Stimulated activated CD8-positive, alpha-beta memory T cell treated with anti-CD3 and anti-CD28 coated beads, Interleukin-4, amount 100 ng/mL, for 24 hours (primary cell): ENCODE measurements at places on chromosomes 7 and 10.

DNA sequence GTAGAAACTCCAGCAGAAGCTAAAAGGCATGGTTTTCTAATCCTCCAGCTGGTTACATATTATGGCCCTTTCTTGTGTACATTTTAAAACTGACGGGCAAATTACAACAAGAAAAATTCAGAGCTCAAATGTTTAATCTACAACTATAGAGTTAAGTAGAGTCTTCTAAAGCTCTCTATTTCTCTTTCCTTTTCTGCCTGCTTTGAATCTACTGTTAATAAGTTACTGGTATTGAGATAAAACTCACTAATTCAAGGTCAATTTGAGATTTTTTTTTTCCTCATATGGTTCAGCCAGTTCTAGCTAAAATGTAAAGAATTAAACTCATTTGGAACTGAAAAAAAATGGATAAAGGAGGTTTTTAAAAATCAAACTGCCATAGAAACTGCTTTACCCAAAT is 1.6 kb upstream of the PRSS37 start:
- no peak for DNase-seq

DNA sequence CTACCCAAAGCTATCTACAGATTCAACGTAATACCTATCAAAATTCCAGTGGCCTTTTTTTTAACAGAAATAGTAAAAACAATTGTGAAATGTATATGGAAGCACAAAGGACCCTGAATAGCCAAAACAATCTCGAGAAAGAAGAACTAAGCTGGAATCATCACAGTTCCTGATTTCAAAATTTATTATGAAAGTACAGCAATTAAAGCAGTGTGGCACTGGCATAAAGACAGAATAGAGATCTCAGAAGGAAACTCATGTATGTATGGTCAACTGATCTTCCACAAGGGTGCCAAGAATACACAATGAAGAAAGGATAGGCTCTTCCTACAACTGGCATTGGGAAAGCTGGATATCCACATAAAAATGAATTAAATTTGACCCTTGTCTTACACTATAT is 23.2 kb downstream of the PNLIPRP3 start:
- no peak for DNase-seq

DNA sequence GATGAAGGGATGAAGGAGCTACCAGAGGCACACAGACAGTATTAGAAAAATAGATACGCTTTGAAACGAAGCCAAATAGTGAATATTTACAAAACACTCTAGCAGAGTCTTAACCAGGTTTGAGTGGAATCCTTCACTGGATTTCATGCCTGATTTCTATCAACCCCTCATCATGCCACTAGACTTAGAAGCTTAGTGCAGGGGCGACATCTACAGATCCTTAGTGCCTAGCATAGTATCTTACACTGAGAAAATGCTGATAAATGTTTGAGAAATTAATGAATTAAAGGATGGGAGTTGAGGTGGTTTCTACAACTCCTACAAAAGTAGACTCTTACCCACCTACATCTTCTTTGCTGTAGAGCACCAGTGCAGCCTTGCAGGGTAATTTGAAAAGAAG is 54.7 kb upstream of the CCNJ start:
- DNase-seq: no peak

GRCh38 chr10:35505241-35505873 is 99.8 kb upstream of the GJD4 start:
- no peak for DNase-seq

DNA sequence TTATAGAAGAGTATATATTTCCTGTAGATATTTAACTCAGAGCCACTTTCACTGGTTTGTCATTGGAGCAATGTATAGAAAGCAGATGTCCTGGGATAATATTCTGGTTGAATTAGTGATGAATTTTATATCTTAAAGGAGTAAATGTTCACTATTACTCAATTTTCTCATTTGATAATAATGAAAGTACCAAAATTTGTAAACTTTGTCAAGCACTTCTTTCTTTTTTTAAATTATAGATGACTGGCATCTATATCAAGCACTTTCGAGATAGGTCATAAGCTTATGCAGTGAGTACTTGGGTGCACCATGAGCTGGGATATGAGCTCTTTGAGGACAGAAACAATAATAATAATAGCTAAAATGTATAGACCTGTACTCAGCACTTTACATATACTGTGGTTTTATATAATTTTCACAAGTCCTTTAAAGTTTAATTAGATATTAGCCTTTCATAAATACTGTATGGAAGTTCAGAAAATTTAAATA is 11.3 kb downstream of the RSBN1L start:
- DNase-seq: no peak

DNA sequence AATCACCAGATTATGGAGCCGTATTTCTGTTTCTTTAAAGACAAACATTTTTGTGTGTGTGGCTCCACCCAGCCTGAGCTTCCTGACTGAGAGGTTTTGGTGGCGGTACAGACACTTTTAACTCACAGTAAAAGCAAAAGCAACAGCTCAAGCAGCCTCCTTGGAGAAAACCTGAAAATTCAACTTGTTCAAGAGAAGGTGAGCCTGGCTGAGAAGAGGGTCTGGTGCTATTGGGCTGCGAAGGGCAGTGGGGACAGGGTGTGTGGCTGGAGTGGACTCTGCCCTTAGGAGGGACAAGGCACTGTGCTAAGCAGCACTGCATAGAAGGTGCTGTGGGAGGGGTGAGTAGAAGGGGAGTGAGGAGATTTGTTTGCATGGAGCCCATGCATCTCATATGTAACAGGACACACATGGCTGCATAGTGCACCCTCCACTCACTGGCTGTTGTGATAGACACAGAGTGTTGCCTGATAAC is at the start of gene GIMAP7:
Gene GIMAP7, plus strand, starts transcription at position 125 of the 475 bp plus-strand sequence. CDS start 5,103 bp downstream, outside the sequence.
- peak; percentile 33 for DNase-seq

- no peak for DNase-seq
Observed at GRCh38 chr10:101568054-101568745, 19.9 kb downstream of the POLL start.

GRCh38 chr10:99709480-99710229 is 22.3 kb downstream of the COX15 start:
- DNase-seq: no peak

DNA sequence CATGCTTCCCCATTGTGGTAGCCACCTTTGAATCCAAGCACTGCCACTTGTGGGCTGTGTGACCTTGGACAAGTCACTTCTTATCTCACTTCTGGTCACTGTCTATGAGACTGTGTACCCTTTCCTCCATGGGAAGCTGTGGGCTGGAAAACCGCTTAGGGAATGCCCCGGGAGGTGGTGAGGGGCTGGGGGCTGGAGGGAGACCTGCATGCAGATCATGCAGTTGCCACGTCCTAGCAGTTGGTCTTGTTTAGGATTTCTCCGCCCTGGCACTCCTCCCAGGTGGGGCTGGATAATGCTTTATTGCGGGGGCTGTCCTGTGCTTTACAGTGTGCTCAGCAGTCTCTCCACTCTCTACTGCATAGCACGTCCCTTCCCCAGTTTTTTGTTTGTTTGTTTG is 62.9 kb upstream of the OPN4 start:
- DNase-seq: no peak

- DNase-seq: no peak
Observed at GRCh38 chr7:128398016-128398840, 11.6 kb downstream of the IMPDH1 start.

GRCh38 chr10:26969145-26969926 is 108.6 kb upstream of the ABI1 start:
- DNase-seq: no peak

DNA sequence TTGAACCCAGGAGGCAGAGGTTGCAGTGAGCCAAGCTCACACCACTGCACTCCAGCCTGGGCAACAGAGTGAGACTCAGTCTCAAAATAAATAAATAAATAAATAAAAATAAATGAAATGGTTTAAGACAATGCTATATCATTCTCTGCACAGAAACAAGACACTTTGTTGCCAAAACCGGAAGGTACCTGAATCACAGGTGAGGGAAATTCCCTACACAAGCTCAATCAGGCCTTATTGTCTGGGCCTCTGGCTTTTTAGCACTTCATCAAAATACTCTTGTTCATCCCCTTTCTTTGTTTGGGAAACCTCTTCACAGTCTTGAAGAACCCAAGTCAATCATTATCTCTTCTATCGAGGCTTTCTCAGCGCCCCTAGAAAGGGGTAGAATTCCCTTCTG is 166.1 kb upstream of the NPSR1 start:
- no peak for DNase-seq

DNA sequence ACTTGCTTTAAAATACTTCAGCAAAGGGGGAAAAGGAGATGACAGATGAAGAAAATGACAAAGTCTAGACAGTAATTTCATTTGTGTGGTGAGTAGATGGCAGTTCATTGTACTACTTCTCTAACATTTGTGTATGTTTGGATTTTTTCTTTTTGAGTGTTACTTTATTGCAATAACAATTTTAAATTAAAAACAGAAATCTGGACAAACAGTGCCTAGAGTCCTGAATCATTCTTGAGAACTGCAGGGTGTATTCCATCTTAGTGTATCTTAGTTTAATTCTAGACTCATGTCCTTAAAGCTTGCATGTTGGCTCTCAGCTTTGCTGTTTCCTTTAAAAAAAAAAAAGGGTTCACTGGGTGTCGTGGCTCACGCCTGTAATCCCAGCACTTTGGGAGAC is 31.1 kb downstream of the HOXA1 start:
- no peak for DNase-seq

DNA sequence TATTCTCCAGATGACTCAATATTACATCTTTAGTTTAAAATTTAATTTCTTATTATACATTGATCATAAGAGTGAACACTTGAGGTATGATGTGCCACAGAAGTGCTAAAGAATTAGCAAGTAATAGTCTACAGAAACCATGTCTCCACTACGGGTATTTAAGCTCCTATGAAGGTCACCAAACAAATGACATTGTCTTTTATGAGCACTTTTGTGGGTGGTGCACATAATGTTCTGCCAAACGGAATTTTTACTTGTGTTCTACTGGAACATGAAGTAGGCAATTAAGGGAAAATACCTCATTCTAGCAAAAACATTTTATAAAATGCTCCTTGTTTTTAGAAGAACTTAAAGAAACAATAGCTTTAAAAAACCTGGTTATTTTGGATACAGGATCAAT is 27.4 kb upstream of the CUBN start:
- no peak for DNase-seq
